NCI-H460 (cell line): ENCODE measurements at places on chromosomes 3 and 15.

- DNase-seq = no peak
Observed at GRCh38 chr3:105866656-105867653, 1.9 kb downstream of the CBLB start.

DNA sequence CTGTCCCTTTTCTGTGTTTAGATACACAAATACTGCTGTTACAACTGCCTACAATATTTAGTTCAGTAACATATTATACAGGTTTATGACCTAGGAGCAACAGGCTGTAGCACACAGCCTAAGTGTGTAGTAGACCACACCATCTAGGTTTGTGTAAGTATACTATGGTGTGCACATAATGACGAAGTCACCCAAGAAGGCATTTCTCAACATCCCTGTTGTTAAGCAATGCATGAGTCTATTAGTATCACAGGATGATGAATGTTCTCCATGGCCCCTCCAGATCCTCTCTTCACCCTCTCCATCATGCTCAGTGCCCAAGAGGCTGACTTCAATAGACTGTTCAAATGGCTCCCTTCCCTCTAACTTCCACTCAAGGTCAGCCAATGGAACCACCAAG, 14.6 kb upstream of the SEC62 start:
- DNase-seq = no peak

GRCh38 chr15:80461356-80462095, 57.3 kb downstream of the ARNT2 start:
- no peak for DNase-seq

- no peak for DNase-seq
Observed at GRCh38 chr15:82129761-82130160, 83.9 kb upstream of the MEX3B start.

- DNase-seq = no peak
Observed at GRCh38 chr15:93028111-93028631, 60.8 kb downstream of the RGMA start.

DNA sequence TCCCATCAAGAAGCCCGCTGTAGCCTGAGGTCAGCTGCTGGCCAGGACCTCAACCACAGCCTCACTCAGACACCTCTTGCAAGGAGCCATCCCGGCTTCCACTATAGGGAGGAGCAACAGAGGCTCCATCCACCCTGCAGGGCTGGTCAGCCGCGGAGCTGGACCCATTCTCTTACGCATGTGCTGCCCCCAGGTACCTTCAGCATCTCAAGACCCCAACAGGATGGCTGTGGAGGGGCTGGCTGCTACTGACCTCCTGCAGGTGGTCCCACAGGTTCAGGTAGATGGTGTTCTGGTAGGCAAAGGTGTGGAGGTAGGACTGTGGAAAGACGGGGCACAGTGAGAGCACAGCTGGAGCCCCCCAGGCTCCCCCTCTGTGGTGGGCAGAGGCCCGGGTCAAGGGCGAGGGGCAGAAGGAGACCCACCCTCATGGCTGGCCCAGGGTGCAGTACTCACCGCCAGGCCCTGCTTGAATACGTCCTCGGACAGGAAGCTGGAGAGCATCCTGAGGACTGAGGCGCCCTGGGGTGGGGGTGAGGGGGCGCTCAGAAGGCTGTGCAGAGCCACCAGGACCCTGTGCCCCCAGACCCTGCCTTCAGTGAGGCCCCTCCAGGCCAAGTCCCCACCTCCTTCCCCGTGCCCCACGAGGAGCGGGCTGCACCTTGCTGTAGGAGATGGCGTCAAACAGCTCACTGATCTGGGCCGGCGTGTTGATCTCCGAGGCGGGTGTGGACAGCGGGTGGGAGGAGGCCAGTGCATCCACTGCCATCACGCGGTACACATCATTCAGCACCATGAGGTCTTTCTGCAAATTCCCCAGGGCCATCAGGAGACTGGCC, 11.4 kb downstream of the ANPEP start:
- DNase-seq = no peak

- no peak for DNase-seq
Observed at GRCh38 chr3:4977853-4978203, 1.4 kb upstream of the BHLHE40 start.

DNA sequence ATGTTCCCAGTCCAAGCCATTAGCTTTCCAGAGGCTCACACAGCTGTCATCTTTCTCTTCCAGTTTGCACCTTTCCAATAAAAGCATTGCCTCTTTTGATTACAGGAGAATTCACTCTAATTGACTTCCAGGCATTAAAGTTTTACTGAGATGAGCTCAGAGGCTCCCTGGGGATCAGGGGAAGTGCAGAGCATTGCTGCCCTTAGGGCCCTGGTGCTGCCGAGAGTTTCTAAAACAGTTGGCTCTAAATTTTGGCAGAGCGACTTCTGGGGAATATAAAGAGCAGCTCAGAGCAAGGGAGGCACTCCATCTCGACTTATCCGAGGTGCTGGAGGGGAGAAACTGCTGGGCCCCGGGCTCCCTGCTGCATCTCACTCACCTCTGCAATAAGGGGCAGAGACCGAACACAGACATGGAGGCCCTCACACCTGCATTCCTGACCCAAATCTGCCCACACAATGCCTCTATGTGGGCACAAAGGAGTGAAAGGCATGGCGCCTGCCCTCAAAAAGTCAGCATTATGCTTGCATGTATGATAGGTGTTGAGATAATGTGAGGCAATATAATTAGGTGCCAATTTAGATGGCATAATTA, 61.7 kb downstream of the SCN11A start:
- no peak for DNase-seq

DNA sequence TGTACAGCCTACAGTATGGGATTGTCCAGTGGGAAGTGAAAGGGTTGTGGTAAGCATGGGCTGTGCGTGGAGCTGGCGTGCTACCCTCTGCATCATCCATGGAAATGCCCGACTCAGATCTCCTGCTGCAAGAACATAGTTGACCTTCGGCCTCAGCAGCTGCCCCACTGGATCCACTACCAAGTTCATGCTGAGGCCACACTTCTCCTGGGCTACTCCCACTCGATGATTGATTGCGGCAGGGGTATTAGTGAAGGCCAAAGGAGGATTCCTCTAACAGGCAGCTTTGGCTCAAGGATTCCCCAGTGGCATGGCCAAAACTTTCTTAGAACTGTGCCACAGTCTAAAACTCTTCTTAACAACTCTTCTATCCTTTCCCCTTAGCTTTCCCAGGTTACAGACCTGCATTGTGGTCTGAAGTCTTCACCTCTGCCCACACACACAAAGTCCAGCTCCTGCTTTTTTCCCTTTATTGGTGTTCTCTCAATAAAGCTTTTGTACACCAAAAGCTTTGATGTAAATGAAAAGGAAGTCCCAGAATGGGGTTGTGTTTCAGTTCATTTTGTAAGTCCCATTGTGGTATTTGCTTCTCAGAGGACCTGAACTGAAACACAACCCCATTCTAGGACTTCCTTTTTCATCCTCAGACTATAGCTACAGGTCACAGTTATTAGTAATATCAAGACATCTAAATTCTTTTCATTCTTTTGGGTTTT, 4.9 kb upstream of the TBC1D5 start:
- DNase-seq = no peak

DNA sequence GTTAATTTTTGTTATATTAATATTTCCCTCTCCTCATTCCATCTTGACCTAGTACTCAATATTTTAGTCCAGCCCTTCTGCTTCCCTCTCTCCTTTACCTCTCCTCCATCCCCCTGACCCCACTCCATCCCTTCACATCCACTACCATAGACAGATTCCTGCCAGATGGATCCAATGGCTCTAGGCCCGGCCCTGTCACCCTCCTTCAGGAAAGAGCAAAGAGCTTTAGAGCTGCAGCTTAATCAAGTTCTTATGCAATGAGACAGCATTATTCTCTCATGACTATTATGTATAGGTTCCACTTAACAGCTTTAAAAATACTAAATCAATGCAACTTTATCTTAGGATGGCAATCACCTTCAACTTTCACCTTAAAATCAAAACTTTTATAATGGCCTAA, 200.7 kb upstream of the TTC14 start:
- DNase-seq = no peak

- DNase-seq = no peak
Observed at GRCh38 chr15:72445426-72445825, 28.7 kb upstream of the ARIH1 start.

GRCh38 chr3:42635111-42635510, 18.4 kb upstream of the ZBTB47 start:
- no peak for DNase-seq

DNA sequence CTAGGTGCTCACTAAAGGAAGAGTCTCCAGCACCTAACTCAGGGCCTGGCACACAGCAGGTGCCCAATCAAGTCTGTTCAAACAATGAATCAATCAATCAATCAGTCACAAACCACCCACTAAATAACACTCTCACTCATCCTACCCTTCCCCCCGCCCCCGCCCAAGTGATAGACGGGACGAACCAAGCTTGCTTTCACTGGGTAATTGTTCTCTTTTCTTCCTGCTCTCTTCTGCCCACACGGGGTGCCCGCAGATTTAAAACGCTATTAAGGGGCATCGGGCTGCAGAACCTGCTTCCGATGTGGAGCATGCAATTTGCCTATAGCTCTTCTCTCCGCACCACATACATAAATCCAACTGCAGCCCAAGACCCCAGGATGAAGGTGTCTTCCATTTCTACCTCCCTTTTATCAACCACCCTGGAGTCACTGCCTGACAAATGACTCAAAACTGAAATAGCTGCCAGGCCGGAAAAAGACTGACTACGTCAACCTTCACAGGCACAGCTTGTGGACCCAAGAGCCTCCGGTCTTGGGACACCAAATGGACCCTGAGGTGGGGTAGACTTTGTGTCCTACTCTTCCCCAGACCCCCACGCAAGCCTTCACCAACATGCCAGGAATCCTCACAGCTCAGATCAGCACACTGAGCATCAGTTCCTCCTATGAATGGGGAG, 1.7 kb downstream of the KLHL25 start:
- no peak for DNase-seq

GRCh38 chr3:145015253-145015652, 1043.6 kb downstream of the DIPK2A start:
- DNase-seq = no peak

DNA sequence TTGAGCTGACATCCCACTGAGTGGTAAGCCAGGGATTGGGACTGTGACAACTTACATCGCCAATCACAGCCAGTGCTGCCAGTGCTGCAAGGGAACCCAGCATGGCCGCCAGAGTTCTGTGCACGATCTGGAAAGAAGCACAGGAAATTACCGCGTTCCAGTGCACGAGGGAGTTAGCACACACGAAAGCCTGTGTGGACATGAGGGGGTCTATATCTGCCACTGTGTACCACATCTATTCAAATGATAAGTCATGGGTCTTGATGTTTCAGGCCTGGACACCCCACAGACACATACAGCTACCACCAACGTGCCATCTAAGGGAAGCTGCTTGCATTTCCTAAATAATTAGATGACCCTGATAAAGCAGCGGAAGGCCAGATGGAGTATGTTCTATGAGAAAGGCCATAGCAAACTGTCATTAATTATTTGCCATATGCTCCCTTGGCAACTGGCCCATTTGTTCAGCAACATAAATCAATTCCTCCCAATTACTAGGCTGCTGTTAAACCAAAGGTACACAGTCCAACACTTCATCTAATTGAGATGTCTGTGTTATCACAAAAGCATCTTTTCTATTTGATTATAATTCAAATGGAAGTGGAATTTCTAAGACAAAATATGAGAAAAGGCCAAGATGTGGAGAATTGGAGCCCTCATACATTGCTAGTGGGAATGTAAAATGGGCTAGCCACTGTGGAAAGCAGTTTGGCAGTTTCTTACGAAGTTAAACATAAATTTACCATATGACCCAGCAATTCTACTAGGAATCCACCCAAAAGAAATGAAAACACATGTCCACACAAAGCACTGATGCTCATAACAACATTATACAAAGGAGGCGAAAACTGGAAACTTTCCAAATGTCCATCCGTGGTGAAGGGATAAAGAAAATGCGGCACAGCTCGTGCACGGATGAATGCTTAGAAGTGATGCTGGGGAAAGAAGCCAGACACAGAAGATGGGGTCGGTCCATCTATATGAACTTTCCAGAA, 108.3 kb downstream of the OCA2 start:
- no peak for DNase-seq

DNA sequence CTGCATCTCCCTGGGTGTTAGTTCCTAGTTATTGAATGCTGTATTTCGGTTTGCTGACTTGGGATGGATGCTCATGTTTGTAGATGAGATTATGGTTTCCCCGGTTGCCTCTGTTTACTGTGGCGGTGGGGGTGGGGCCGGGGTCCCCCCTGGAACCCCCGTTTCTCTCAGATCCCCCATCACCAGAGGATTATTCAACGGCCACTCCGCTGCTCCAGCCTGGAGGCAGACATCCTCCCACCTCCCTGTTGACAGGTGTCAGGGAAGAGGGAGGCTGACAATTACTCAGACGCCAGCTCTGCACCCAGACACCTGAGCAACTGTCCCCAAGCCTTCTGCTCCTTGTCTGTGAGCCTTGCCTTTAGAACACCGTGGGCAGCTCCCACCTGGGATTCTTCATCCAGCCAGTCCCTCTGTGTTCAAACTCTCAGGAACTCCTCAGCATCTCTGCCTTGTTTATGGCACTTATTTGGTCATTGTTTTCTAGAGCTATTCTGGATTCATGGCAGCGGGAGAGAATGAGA, 95.9 kb upstream of the PRR20G start:
- DNase-seq = no peak

- no peak for DNase-seq
Observed at GRCh38 chr3:61855211-61855610, 293.8 kb downstream of the PTPRG start.

DNA sequence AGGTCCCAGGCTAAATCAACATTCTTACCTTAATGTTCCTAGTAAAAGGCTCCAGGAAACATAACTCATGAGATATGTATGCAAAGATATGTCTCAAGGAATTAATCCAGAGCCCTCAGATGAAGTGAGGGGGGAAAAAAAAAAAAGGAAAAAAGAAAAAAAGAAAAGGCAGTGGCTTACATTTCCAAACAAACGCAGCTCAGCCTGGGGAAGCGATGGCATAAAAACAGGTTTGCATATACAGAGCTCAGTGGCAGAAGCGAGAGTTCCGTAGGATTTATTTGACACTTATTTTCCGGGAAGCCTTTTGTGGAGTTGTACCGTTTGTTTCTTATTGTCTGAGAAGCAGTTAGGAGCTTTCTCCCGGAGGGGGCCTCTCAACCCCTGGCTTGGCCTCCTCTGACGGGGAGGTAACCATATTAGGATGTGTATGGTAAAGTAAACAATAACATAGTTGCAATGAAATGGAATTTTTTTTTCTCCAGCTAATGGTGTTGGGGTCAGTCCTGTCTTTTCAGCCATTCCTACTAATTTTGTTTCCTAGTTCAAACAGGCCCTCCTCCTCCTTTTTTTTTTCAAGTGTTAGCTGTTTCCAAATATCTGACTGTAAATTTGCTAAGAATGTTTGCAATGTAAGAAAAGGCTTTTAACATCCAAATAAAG, 338.6 kb downstream of the FOXP1 start:
- no peak for DNase-seq
